ENCODE measurements at places on chromosomes 3 and 15.
A peak's percentile ranks its signal among the peaks of the same experiment; 100 is the strongest.

DNA sequence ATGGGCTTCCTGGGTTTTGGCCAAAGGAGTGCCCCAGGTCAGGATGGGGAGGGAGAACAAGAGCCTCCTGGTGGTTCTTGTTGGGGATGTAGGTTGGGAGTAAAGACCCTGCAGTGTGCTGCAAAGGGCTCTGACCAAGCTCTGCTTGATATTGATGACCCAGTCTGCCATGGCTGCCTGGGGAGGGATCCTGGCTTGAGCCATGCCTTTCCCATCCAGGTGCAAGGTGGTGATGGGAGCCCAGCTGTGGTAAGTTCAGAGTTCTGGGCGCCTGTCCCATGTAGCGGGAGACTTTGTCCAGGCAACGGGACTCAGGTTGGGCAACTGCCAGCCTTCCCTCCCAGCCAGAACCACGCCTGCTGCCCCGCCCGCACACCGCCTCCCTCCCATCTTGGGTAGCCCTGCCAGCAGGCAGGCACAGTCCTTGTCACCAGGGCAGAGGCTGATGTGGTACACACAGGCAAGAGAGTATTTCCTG lies 2.6 kb downstream of the GNAI2 start:
- peak; percentile 45 for DNase-seq

DNA sequence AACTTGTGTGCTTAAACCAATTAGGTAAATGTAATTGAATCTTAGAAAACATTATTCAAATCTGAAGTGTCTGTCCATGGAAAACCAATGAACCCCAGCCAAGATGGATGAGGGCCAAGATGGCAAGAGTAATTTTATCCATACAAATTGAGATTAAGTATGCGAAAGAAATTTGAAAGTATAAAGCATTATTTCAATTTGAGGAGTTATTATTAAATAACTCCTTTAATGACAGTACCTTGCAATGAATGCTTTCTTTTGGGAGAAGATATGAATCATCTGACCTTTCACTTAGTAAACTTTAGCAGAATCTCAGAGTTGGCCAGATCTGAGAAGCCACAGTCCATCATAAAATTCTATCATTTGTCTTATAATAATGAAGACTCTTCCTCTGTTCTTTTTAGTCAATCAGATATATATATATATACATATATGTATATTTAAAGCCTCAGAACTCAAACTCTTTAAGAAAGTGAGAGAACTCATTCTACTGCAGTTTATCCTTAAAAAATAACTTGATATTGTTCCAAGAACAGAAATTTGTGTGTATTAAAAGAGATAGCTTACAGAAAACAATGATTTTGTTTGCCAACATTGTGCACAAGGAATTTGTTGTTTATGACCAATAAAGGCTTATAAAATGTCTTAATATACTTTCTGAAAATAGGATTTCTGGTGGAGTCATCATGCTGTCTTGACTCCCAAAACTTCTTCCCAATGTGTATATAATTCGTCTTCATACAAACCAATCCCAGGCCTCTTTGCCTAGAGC lies 434.8 kb upstream of the THBS1 start:
- no peak for DNase-seq

DNA sequence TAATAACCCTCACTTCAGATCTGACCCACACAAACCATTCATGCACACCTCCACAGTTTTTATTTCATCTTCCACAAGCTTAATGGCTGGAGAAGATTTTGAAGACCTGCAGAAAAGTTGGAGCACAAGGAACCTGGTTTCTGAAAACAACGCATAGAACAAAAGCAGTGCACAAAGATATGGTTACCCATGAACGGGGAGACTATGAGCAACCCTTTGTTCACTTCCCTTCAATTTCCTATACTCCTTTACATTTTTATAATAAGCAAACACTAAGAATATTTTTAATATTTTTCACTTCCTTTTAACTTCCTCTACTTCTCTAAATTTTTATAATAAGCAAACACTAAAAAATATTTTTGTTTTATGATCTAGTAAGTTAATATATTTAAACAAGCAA lies 103.5 kb upstream of the UBE2E2 start:
- DNase-seq = no peak

GRCh38 chr3:66115858-66116654 lies 77.3 kb upstream of the MAGI1 start:
- peak; percentile 93 for DNase-seq

- no peak for DNase-seq
Measured at GRCh38 chr3:127719369-127719768, 46.6 kb downstream of the ABTB1 start.

GRCh38 chr15:51403072-51403878 lies 61.8 kb downstream of the GLDN start:
- peak; percentile 12 for DNase-seq

GRCh38 chr15:90869601-90870353 lies 1.4 kb downstream of the FURIN start:
- peak; percentile 80 for DNase-seq

DNA sequence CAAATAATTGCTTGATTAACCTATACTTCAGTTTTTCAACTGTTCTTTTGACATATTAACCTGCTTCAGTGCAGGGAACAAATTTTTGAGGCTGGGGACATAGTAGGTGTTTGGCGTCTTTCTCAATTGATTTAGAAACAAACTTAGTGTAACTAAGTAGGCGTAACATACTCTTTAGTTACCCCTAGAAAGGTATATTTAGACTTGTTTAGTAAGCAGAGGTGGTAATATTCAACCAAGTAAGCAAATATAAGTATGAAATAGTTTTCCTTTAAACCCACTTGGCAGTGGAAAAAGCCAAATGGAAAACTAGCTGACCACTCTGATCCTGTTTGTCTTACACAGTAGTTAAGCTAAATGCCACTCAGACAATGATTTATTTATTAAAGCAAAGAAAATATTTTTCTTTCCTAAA lies 113.2 kb downstream of the MBNL1 start:
- no peak for DNase-seq

DNA sequence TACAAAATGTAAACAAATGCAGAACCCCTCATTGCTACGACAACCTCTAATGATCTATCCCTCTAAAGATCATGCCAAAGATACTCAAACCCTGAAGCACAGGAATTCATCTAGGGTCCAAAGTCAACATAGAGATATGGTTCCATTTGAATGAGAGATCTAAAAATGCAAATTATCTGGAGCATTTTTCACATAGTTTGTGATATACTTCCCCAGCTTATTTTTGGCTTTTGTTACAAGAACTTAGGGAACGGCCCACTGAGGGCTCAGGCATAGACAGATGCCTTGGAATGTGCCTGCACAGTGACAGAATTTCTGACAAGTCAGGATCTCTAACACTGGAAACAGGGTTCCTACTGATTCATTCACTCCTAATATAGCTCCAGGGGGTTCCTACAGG lies 258.9 kb upstream of the THBS1 start:
- no peak for DNase-seq

DNA sequence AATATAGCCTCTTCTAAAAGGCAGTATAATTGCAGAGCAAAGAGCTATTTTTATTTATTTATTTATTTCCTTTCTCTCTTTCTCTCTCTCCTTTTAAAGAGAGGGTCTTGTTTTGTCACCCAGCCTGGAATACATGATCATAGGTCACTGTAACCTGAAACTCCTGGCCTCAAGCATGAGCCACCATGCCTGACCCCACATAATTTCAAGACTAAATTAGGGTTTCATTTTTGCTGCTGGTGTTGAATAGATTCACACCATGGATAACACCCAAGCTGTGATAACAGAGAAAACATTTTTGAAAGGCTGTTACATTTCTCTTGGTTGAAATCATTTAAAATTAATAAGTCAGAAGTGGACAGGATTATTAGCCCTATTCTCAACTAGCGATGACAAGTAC lies 131.6 kb downstream of the LEKR1 start:
- no peak for DNase-seq

DNA sequence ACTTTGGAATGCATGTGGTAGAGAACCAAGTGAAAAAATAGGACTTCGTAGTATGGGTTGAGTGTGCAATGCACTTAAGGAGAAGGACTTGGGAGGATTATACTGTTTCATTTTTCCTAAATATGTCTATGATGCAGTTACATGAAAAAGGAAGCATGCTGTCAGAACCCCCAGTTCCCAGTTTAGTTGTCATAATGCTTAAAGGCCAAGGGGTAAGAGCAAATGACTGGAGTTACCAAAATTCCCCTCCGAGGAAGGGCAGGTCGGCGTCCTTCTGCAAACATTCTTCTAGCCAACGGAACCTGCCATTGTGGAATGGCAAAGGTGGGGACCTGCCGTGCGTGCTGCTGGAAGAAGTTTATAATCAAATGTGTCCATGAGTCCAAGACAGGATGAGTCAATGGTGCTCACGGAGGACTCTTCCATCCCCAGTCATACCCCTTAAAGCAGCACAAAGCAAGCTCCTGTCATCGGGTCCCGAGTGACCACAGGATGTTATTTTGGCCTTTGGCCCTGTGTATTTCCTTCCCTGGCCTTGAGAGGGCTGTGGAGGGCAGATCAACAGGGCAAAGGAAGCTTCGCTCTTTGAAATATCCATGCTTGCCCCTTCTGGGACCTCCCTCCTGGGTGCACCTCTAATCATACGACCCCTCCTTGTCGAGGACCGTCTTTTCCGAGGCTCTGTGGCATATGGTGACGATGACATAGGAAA lies 93.2 kb downstream of the SLCO3A1 start:
- no peak for DNase-seq

- no peak for DNase-seq
Measured at GRCh38 chr3:94294806-94295205, 231.9 kb downstream of the NSUN3 start.

GRCh38 chr15:64341961-64342360 lies 14.0 kb downstream of the CSNK1G1 start:
- DNase-seq = no peak

GRCh38 chr3:173886-174285 lies 22.7 kb upstream of the CHL1 start:
- no peak for DNase-seq

DNA sequence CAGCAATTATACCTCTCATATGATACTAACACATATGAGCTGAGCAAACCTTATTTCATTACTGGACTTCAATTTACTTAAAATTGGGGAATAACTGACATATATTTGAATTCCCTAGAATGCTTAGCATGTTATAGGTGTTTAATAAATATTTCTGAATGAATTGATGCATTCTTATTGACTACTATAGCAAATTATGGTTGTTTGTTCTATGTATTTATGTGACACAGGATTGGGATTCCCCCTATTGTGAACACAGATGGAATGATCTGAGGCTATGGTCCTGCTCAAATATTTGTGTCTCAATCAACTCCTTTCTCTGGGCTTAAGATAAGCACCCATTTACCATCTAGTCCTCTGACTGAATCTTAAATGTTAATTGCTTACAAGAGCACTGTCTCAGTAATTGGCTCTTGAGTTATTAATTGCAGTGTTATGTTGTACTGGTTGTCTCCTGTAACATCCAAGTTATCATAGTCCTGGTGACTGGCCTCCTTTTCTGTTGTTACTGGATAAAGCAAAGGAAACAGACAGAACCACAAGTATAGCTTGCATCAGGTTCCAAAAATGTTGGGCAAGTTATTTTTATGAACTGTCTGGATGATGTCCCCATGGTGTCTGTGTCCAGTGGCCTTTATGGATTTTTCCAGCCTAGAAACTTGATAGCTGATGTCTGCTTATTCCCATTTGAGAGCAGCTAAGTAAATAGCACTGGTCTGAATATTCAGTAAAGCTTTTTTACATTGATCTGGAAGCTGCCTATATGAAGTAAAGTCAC lies 2.3 kb upstream of the UACA start:
- no peak for DNase-seq

DNA sequence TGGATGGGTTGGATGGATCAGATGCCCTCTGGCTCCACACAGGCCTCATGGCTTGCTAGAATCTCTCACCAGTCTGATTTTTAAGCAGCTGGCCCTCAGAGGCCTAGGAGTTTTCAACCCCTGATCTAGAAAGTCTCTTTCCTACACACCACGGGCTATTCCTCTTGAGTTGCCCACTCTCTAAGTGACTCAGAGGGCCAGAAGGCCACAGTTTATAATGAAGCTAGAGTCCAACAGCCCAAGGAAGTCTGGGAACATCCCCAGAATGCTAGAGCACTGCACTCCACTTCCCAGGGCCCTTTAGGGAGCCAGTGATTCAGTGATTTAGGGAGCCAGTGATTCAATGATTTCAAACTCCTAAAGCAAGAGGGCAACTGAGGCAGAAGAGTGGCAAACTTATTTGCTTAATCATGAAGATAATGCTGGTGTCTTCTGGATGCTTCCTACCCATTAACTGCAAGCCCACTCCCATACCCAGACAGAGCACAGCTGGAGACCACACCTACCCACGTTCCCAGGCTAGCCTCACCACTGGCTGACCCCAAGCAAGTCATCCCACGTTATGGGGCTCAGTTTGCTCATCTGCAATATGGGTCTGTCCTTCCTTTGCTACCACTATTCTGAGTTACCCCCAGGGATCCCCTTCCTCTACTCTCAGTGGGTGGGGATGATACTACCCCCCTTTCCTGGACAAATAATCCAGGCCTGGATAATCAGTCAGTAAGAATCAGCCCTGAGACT lies 36.7 kb downstream of the ABTB1 start:
- no peak for DNase-seq

- DNase-seq = no peak
Measured at GRCh38 chr15:77831986-77832385, 199.3 kb upstream of the LINGO1 start.

- DNase-seq = peak; percentile 56
Measured at GRCh38 chr3:17645074-17645698, 97.2 kb downstream of the TBC1D5 start.

GRCh38 chr3:162704799-162705385 lies 1208.3 kb downstream of the OTOL1 start:
- no peak for DNase-seq

- DNase-seq = no peak
Measured at GRCh38 chr3:170695486-170696064, 109.7 kb upstream of the SLC7A14 start.

- no peak for DNase-seq
Measured at GRCh38 chr3:23984934-23985333, 39.8 kb downstream of the NR1D2 start.

- no peak for DNase-seq
Measured at GRCh38 chr15:74290645-74291044, 54.5 kb downstream of the CCDC33 start.

DNA sequence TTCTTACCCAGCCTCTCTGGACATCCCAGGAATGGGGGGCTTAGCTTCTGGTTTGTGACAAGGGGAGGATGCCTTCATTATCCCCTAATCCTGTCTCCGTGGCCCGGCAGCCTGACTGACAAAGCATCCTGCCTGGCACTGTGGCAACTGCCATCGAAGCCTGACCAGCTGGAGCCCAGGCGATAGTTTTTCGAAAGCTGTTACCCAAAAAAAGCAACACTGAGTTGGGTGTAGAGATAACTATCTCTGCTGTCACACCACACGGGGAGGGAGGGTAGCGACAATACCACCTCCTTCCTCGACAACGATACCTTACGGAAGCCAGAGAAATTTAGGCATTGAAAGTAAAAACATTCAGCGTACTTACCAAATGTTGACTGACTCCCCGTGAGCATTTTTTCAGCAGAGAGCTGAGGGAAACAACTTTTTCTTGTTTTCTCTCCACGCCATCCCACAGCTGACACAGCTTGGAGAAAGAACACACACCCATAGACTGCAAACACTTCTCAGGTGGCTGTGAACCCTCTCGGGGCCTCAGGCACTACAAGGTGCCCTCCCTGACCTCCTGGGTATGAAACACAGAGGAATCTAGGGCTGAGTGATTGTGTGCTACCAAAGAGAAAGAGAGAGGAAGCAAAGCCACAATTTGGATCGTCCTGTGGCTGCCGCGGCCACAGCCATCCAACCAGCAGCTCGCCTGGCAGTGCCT lies 361.9 kb upstream of the ICE2 start:
- no peak for DNase-seq

Measured in SW480 (cell line).